Naive thymus-derived CD4-positive, alpha-beta T cell (primary cell): ENCODE measurements at places on chromosomes 2 and 18.

GRCh38 chr2:212426637-212427412 is 111.8 kb downstream of the ERBB4 start:
- no peaks in the 10 kb centered on the region for H3K36me3 ChIP-seq
- no peak for DNase-seq
- H3K4me1 ChIP-seq, result no peaks in the 10 kb centered on the region
- no peaks in the 10 kb centered on the region for H3K27me3 ChIP-seq
- H3K27ac ChIP-seq, result no peak overlapping the region

DNA sequence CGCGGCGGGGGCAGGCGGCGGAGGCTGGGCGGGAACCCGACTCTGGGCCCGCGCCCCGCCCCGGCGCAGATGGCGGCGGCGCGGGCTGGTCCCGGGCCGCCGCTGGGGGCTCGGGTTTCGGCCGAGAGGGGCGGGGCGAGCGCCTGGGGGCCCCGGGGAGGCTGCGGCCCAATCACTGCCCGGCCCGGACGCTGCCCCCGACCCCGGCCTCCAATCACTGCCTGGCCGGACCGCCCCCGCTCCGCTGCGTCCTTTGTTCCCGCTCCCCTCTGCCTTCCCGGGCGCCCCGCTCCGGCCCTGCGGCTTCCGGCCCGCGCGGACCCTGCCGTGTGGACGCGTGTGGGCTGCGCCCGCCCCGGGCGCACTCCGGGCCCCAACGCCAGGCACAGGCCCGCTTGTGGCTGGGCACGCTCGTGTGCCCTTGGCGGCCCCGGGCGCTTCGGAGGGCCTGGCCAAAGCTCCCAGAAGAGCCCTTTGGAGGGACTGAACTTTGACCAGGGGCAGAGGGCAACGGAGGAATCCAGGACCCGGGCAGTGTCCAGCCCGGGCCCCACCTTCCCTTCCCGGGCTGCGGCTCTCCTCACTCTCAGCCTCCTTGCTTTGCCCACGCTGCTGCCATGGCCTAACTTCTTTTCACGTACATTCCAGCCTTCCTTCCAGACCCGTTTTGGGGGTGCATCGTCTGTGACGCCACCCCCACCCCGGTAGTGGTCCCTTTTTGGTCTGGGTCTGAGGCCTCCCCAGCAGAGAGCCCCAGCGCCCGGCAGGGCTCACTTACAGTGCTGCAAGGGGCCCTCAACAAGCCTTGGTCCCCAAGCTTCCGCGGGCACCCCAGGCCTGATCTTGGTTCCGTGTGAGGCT is 27.1 kb upstream of the PTMA start:
- no peak for DNase-seq
- H3K4me1 ChIP-seq, result no peaks in the 10 kb centered on the region
- H3K27me3 ChIP-seq, result no peaks in the 10 kb centered on the region
- H3K27ac ChIP-seq, result no peak overlapping the region
- no peak overlapping the region for H3K4me3 ChIP-seq

GRCh38 chr18:69948919-69949537 is 1.4 kb upstream of the CD226 start:
- peak overlapping the region; percentile 55 for H3K27ac ChIP-seq
- no peaks in the 10 kb centered on the region for H3K27me3 ChIP-seq
- H3K36me3 ChIP-seq, result no peaks in the 10 kb centered on the region
- peak overlapping the region; percentile 0 for H3K4me3 ChIP-seq

GRCh38 chr2:47300081-47300480 is 102.9 kb upstream of the MSH2 start:
- peaks cover 3% of the 10 kb centered on the region for H3K27me3 ChIP-seq
- peaks cover 10% of the 10 kb centered on the region for H3K4me1 ChIP-seq
- no peak overlapping the region for H3K4me3 ChIP-seq

DNA sequence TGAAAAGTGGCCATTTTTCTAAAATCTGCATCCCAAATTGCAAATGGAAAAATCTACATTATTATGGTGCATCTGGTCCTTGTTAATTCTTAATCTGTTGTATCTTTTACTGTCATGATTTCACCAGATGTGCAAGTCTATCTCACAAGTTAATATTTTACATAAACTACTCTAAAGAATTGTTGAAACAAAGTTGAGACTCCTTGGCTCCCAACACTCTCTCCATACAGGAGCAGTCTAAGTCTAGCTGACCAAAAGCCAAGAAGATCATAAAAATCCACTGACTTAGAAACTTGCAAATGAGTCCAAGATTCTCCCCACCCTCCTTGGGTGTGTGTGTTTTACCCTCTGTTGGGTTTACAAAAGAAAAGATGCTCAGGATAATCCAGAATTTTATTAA is 85.1 kb downstream of the NCKAP5 start:
- no peak for DNase-seq
- no peaks in the 10 kb centered on the region for H3K4me1 ChIP-seq
- H3K27me3 ChIP-seq, result no peaks in the 10 kb centered on the region
- no peaks in the 10 kb centered on the region for H3K36me3 ChIP-seq
- H3K27ac ChIP-seq, result no peak overlapping the region

DNA sequence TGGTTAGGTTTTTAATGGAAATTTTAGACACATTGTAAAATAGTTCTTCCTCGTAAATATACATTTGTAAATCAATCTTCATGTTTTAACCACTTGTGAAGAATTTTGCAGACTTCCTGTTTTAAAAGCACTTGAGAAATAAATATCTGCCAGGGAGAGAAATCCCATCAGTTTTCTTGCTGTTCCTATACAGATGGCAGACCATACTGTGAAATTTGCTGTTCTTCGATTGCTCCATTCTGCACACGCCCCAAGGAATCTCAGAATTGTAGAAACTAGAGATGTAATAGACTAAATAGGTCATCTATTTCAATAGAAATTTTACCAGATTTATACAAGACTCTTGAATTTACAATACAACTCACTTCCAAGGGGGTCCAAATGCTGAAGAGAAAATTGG is 75.8 kb upstream of the PIK3C3 start:
- no peaks in the 10 kb centered on the region for H3K4me1 ChIP-seq
- no peaks in the 10 kb centered on the region for H3K36me3 ChIP-seq
